ENCODE measurements at places on chromosomes 2 and 18.
A peak's percentile ranks its signal among the peaks of the same experiment; 100 is the strongest.

GRCh38 chr18:68757126-68757525, 40.8 kb upstream of the CCDC102B start:
- DNase-seq, result no peak

DNA sequence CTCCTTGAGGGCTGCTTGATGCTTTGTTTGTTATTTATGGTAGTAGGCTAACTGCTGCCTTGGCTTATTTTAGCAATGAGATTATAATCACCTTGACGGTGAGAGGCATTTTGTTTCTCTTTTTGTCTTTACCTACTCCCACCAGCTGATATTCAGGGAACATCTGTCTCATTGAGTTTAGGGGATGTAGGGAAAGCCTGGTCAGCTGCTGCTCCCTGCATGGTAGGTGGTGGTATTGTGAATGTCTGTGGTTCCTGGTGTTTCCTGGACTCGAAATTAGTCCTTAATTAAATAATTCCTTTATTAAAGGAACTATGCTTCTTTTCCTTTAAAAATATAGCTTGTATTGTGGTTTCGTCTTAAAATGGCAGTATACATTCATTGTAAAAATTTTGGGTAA, 77.8 kb downstream of the ADAM23 start:
- DNase-seq, result no peak

DNA sequence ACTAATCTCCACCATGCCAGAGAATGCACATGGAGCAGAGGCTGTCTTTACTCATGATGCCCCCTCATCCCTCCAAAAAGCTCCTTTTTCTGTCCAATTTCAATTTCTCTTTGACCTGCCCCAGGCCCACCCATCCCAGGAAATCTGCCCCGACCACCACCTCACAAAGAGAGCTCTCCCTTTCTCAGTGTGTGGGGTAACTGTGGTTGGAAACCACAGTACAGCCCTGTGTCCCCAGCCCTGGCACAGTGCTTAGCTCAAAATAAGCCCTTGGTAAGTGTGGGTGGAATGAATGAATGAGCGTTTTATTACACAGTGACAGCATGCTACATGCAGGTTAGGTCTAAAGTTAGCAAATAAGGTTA, 43.7 kb upstream of the CAB39 start:
- peak; percentile 10 for DNase-seq

DNA sequence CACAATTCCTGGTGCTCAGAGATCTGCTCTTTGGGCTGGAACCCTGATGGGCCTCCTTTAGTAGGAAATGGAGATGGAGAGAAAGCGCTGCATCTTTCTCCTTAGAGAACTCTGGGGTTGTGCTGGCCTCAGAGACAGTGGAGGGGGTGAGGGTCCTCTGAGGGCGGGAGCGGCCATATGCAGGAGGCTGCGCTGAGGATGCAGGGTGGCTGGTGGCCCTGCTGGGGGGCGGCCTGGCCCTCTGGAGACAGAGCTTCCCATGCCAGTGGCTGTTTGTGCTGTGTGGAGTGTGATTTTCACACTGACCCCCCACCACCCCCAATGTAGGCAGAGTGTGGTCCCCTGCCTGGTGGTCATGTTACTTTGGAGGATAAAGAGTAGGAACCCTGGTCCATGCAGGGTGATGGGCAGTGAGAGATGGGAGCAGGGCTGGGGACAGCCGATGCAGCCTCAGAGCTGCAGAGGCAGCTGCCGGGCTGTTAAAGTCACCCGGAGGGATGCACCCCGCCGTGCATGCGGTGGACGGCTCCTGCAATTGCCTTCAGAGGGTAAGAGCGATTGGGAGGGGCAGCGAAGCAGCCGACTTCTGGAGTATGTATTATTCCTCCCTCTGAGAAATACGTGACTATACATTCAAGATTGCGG, 194.6 kb downstream of the FAM210A start:
- DNase-seq, result peak; percentile 45

GRCh38 chr2:10382354-10383061, 65.6 kb downstream of the ODC1 start:
- DNase-seq, result peak; percentile 76

- no peak for DNase-seq
Observed at GRCh38 chr18:615092-615521, 18.3 kb downstream of the CLUL1 start.

GRCh38 chr18:12307701-12308385, at the start of gene TUBB6:
TSS of gene TUBB6 (plus strand) at chr18:12308241. CDS start at chr18:12308293, 52 bp downstream.
- DNase-seq, result peak; percentile 91

GRCh38 chr2:10042301-10043161, 819 bp upstream of the KLF11 start:
- peak; percentile 91 for DNase-seq

DNA sequence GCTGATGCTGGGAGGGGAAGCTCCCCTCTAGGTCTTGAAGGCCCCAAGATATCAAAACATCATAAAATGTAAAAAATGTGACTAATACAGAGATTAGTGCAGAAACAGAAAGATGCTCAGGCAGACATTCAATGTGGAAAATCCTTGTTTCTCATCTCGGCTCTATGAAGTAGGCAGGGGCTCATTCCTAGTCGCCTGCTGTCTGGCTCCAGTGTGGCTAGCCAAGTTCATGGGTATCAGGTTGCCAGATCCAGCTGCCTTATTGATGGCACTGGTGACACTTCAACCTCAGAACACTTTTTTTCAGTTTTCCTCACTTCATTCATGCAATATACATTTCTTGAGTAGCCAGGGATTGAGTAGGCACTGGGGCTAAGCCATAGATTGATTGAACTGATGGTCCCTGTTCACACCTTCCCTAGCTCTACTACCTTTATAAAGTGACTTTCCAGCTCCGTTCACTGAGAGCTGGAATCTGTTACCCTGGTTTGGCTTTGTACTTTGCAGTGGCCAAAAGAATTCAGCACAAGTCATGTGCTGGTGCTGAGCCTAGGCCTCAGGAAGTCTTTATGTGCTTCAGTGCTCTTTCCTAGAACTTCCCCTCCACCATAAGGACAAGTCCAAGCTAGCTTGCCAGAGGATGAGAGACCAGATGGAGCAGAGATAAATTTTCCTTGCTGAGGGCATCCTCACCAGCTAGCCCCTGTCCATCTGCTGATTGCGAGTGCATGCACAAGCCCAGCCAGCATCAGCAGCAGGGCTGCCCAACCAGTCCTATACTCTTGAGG, 373.6 kb upstream of the ST6GAL2 start:
- DNase-seq, result no peak

GRCh38 chr2:104026725-104027124, 827.2 kb upstream of the POU3F3 start:
- no peak for DNase-seq

DNA sequence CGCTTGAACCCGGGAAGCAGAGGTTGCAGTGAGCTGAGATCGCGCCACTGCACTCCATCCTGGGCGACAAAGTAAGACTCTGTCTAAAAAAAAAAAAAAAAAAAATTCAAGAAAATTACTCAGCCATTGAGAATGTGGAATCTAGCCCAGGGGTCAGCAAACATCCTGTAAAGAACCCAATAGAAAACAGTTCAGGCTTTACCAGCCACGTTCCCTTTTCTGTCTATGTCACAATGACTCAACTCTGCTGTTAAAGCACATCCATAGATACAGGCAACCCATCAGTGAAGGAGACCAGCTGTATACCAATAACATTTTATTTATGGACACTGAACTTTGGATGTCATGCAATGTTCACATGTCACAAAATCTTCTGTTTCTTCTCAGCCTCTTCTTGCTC, 435.6 kb upstream of the GYPC start:
- no peak for DNase-seq

DNA sequence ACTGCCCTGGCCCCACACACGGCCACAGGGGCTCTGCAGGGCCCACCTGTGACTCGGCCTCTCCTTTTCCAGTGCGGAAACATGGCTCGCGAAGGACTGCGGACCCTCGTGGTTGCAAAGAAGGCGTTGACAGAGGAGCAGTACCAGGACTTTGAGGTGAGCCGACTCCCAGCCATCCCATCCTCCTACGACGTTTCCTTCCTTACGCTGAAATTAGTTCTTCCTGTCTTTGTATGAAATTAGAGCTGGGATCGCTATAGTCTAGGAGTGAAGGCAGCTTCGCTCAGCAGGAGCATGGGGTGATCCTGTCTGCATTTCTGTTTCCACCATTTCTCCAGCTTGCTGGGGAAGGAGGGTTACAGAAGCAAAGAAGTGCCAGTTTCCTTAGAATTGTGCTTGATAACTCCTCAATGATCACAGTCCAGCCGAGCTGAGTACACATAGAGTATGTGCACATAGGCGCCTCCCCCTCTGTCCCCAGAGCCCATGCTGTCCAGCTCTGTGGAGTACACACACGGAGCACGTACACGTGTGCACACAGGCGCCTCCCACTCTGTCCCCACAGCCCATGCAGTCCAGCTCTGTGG, 59.1 kb upstream of the NFATC1 start:
- DNase-seq, result no peak

DNA sequence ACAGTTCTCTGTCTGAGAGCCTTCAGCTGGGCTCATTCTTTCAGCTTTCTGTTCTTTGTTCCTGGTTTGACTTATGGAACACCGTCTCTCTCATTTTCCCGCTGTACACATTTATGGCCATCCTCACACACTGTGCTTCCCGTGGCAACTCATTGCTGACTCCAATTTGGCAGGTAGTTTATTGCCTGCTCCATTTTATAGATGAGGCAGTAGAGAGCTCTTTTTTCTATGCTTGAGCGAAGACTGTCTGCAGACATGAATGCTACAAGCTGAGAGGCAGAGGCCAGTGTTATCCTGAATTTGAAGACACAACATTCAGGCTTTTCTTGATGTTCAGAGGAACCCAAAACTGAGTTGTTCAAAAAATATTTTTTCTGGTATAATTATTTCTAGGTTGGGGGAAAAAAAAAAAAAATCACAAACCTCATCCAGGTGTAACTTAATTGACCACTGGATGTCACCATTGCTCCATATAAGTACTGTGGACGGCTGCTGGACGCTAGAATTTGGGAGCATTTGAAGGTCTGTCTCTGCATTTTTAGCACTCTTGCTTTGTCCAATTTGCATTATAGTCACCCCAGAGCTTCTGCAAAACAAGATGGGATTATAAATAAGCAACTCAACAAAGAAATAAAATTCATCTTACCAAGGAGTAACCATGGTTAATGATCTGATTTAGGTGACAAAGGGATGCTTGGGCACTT, 83.5 kb downstream of the HRH4 start:
- DNase-seq, result no peak

DNA sequence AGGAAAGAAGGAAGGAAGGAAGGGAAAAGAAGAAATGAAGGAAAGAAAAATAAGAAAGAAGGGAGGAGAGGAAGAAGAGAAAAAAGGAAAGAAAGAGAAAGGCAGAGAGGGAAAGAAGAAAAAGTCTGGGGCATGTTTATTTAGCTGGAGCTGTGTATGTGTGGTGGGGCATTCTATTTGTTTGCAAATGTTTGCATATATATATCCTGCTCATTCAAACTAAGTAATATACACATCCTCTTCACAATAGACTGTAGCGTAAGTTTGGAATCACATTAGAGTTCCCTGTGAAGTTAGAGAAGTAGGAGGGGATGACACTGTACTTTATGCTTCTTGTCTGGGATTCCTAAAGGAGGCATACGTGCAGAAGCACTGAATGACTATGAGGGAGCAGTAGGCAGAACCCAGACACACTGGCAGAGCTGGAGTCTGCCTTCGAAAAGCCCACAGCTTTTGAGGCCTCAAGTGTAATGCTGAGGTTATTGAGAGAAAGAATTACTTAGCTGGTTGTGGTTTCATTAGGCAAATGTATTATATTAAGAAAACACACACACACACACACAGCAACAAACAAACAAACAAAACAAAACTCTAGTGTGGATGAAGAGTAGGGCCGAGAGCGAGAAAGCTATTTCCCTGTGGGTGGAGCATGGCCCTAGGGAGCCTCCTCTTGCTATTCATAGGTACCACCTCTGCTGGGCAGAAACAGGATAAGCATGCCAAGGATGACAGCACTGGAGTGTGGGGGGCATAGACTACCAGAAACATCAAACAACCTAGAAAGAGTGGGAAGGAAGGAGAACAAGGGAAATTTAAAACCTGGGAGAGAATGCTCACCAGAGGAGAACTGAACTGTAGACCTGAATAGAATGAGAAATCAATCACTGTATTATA, 905.1 kb upstream of the NXPH2 start:
- DNase-seq, result peak; percentile 49

DNA sequence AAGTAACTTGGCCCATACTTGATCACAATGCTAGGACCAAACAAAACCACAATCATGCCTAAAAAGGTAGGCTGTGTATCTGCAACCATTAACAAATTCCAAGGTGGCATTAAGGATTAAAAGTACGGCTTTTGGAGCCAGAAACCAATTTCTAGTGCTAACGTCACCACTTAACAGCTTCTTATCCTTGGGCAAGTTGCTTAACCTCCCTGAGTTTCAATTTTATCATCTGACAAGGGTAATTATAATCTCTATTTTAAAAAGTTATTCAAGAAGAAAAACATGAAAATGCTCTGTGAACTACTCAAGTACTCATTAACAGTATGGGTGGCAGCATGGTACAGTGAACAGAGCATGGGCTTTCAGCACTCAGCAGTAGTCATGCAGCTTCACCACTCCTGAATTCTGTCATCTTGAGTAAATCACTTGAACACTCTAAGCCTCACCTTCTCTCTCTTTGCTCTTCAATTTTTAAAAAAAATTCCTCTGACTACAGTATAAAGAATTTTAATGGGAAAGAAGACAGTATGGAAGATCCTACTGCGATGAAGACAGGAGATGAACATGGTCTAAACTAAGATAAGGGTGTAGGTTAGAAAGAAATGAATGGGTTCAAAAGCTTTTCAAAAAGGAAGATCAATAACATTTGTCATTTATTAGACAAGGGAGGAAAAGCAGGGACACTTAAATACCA, 69.2 kb downstream of the SS18 start:
- no peak for DNase-seq

GRCh38 chr2:6676241-6676640, 189.5 kb downstream of the CMPK2 start:
- no peak for DNase-seq

GRCh38 chr18:21612125-21613039, at the start of gene SNRPD1:
TSS of gene SNRPD1 (plus strand) at chr18:21612314. CDS start at chr18:21612430, 116 bp downstream.
- DNase-seq, result peak; percentile 97

GRCh38 chr2:200352636-200353035, 46.1 kb downstream of the SPATS2L start:
- DNase-seq, result no peak

- DNase-seq, result no peak
Observed at GRCh38 chr2:33412920-33413319, 63.5 kb upstream of the RASGRP3 start.

DNA sequence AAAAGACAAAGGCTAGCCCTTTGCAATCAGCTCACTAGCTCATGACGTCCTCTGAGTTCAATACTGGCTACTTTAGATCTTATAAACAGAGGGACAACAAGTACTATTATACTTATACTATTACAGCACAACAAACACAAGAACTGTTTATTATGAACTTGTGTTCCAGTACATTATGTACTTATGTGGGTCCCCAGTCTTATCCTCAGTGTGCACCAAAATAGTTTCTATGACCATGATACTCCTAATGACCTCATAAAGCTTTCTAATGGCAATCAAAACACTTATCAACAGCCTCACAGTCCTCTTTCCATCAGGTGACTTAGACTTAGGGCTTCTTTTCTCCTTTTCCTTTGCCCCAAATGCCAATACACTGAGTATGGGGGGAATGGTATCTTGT, 614.4 kb downstream of the CNTNAP5 start:
- DNase-seq, result no peak

GRCh38 chr2:145495590-145495989, 975.7 kb upstream of the ZEB2 start:
- DNase-seq, result no peak

GRCh38 chr2:25301453-25302352, 40.0 kb downstream of the DNMT3A start:
- DNase-seq, result no peak

Data from endodermal cell (in vitro differentiated cells).